ENCODE measurements at places on chromosomes 12 and 14. TPM values are rescaled to one million over a fixed set of nuclear protein-coding genes. Genes with fewer than 3 reads are reported as not detected.
A peak's percentile ranks its signal among the peaks of the same experiment; 100 is the strongest.

DNA sequence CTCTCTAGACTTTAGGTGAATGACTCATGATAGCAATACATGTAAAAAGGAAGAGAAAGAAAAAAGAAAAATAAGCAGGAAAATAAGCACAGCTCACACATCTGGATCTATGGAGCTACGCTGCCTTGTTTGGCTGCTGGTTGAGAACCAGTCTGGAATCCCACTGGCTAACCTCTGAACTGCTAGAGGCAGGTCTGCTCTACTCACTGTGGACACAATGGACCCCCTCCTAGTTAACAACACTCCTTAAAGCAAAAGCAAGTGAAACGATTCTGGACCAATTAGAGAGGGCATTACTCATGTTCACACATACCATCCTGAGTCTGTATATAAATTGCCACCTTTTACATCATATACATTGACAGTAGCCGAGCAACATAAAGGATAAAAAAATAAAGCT is 383.2 kb upstream of the FLRT2 start:
- DNase-seq, result no peak

GRCh38 chr14:34052658-34053014 is 101.8 kb upstream of the EGLN3 start:
- no peak for DNase-seq

DNA sequence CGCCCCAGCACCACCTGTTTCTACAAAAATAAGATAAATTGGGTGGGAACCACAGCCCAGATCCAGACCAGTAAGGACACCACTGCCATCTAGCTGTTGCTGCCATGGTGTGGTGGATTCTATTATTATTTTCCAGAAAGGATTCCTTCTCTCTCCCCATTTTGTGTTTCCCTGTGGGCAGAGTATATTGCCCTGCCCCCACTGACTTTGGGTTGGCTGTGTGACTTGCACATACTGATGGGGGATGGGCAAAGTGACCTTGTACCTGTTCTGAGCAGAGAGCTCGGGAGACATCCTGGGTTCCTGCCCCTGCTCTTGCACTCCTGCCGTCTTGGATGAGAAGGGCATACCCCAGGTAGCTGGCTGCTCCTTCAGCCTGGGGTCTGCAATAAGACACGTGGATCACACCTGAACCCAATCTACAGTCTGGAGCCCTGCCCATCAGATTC is 24.3 kb downstream of the MOAP1 start:
- peak; percentile 55 for DNase-seq

Gene ADCY4
- 14.8 TPM for total RNA-seq

Gene ERBB3
- 74.8 TPM for total RNA-seq

GRCh38 chr12:65614259-65614889 is 209.9 kb upstream of the HMGA2 start:
- DNase-seq, result no peak

- DNase-seq, result no peak
These were observed 1.9 kb downstream of the REM2 start for GRCh38 chr14:22884738-22885523.

- no peak for DNase-seq
These were observed 109.3 kb downstream of the FGD4 start for GRCh38 chr12:32508626-32509025.

Gene VRTN
- not detected for total RNA-seq

DNA sequence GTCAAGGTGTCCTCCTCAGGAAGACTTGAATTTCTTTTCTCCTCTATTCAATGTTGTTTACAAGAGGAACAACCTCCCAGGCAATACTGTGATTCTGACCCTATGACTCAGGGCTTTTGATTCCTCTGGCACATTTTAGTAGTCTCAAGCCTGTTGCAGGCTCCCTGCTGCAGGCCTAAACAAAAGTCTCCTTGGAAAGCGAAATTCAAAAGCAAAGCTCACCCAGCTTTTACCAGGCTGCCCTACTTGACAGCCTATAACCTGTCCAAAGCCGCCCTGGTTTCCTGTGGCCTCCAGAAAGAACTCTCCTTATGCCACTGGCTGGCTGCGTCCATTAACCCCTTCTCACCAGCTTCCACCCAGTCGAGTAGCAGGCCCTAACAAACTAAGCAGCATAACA is 11.6 kb downstream of the FGD6 start:
- DNase-seq, result peak; percentile 23

- DNase-seq, result peak; percentile 70
These were observed 954.8 kb upstream of the SEL1L start for GRCh38 chr14:82488473-82488872.

DNA sequence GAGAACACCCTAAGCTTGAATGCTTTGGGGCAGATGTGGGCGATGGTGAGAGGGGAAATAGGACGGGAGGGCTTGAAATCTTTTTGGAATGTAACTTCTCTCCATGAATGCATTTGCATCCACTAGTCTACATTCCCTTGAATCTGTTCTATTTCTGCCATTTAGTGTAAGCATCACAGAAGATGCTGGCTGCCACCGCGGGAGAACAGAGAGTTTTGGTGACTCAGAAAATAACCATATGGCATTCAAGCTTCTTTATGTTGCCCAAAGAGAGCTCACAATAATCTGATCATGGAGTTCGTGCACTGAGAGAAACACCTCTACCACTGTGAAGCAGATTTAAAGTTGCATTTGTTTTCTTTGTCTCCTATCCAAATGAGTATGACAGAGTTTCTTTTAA is 52.6 kb upstream of the OTX2 start:
- DNase-seq, result no peak

DNA sequence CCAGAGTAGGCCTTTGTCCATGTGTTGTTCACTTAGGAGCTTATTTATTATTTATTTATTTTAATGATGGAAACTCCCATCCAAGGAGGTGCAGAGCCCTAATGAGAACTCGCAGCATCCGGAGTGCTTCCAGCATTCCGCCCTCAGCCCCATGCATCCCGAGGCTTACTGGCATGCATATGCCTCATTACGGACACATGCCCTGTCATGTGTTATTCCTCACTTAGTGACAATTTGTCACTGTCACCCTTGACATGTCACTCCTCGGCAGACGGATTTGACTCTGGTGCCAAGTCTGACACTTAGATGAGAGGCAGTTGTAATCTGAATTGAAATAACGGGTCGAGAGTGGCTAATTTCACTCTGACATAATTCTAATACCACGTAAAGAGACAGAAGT is 132.8 kb downstream of the VRK1 start:
- no peak for DNase-seq

DNA sequence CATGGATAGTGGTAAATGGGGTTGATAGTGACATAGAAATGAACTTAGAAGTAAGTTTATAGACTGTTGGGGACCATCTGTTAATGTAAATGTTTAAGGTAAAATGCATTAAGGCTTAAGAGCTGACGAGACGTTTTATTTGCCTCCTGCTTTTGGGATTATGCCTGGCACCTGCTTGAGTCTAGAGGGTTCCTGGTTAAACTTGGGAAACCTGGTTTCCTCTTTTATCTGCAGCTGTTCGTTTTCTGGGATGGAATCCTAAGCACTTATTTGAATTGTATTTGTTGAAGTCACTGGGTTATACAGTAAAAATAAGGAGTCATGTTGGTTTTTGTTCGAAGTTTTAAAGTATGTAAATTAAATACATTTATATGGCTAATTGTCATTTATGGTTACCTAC is 914.7 kb downstream of the NRXN3 start:
- DNase-seq, result no peak

Gene RTL1
- not detected for total RNA-seq

DNA sequence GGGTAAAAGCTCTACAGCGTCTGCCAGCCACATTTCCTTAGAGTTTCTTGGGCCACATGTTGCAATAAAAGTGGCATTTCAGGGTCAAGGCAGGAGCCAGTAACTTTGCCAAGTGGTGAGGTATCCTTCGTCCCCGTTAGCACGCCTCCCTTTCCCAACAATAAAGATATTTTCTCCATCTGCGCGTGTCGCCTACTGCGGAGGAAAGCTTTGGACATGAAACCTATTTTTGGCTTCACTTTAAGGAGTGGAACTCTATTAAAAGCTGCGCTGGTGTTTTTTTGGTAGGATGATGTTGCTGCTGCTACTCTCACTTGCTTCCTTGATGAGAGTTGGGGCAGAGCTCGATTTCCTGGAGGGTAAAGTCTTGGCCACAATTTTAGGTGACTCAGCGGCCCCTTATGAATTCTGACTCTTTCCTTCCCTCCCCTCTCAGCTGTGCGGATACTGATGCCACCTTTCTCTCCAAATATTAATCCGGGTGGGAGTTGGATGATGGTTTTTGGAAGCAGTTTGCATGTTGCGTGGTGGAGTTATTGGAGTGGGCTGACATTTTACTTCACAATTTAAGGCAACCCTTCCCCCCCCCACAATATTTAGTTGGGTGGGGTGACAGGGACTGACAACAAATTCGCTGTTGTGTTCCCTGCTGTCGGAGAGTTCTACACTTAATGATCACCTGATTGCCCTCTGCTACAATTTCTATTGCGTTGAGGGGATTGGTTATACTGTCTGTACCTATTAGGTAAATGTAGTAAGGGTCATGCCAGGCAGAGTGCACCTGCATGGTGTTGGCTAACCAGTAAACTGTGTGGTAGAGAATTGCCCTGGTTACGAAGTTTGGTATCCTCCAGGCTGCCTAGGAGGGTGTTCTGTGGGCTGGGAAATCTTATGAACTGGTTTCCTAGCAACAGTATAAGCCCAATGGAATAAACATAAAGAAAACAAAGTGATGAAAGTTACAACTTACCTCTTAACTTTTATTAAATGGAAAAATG is 1.1 kb downstream of the CCDC91 start:
- DNase-seq, result peak; percentile 46

Gene SLC7A8
- 18.2 TPM for total RNA-seq

DNA sequence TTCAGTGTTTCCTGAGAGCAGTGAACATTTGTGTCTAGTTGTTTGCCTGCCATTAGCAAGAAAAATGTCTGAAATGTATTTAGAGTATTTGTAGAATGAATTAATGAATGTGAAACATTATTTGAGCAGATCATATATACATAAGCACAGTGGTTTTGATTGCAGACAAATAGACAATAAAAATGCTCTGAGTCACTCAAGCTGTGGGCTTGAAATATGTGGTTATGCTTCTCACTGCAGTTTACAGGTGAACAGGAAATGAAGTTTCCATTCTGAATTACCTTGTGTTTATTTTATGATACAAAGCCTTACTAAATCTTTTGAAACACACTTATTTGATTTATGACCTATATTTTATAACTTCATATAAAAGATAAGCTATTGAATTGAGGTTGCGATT is 827.7 kb downstream of the TMTC2 start:
- no peak for DNase-seq

DNA sequence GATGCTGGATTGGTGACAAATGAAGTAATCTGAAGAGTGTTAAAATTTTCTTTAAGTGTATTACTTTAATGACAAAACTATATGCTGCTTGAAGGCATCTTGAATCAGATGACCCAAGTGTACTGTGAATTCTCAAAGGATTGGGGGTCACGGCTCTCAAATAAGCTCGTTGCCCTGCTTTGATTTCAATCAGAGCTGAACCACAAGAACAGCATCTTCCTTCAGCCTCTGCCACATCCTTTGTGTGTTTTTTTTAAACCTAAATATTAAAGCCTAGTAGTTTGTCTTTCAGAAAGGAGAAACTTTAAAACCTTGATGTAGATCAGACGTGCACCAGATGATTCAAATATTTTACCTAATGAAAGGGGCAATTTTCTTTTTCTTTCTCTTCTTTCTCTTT is 11.7 kb downstream of the ELK3 start:
- no peak for DNase-seq

DNA sequence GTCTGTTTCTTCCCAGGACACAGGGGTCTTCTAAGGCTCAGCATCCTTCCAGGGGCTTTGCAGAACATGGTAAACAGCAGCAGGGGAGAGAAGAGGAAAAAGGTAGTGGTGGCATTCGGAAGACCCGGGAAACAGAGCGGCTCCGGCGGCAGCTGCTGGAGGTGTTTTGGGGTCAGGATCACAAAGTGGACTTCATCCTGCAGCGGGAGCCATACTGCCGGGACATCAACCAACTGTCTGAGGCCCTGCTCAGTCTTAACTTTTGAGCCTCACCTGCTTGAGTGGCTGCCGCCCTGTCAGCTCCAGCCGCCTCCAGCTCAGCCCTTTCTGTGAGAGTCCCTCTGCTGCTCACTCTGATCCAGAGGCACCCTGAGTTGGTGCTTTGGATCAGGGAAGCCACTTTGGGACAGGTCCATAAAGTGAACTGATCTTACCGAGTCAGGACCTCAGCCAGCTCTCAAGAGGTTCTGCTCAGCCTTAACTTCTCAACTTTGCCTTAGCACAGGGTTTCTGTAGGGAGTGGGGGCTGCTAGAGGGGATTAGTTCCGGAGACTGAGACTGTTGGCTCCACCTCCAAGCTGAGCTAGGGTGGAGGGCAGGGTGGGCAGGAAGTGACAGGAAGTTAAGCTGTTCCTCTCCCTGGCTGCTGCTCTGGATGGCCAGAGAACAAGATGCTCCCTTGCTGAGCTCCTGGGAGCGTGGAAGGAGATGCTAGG is 5.4 kb downstream of the SDR39U1 start:
- DNase-seq, result no peak

- no peak for DNase-seq
These were observed 20.1 kb downstream of the CGRRF1 start for GRCh38 chr14:54529811-54530210.

GRCh38 chr12:53744751-53745150 is 7.0 kb downstream of the CISTR start:
- DNase-seq, result no peak

Gene KRT71
- not detected for total RNA-seq

- DNase-seq, result no peak
These were observed 76.6 kb downstream of the RIN3 start for GRCh38 chr14:92590176-92590575.

DNA sequence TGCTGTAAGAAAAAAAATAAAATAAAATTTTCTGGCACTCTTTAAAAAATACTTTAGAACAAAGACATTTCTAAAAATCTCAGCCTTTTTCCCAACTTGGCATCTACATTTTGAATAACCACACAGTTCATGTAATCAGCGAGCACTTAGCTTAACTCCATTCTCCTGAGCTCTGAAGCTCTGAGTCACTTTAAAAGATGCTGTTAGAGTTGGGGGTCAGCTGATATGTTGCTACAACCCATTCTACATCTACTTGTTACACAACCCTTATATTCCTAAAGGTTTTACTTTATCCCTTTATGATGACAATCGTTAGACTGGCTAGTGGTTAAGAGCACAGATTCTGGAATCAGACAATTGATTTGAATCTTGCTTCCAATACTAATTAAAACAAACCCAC is 48.3 kb downstream of the SLC41A2 start:
- DNase-seq, result no peak

DNA sequence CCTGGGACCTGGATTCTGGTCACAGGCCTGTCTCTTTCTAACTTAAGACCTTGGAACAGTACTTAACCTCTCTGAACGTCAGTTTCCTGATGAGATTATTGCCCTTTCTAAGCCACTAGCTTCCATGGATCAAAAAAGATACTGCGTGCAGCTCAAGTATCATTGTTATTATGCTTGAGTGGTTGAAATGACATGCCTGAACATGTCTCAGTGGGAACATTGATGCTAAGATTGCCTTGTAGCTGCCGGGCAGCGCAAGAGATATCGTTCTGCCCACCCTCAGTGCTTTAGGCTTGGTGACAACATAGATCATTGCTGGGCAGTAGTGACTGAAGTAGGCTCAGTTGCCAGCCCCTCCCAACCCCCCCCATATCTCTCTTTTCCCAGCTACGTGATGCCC is 131.9 kb downstream of the SMOC1 start:
- DNase-seq, result no peak
